C1 segment of cervical spinal cord (tissue), 14 donors: ENCODE measurements at places on chromosomes 6 and 20.
A peak's percentile ranks its signal among the peaks of the same experiment; 100 is the strongest.

DNA sequence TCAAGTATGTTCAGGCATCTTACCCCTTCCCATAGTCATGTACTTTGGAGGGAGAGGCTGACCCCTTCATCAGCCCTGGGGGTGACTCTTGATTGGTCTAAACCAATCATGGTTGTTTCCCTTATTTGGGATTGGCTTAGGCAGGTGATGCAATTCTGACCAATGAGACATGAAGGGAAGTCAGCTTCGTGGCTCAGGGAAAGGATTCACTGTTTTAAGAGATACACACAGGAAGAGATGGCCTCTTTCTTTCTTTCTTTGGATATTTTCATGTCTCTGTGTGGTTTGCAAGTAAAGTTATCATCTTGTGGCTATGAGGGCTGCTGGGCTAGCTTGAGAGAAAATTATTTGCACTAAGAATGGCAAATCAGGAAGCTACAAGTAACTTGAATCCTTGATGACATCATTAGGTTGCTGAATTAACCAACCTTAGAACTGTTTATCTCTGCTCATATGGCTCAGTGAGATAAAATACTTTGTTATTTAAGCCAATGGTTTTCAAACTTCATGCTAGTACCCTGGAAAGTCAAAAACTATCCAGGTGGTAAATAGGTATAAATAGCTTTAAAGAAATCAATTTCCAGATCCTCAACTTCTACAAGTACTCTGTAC, 144.2 kb upstream of the CENPW start:
- DNase-seq, result no peak

- no peak for DNase-seq
Observed at GRCh38 chr6:13710552-13711323, 897 bp downstream of the RANBP9 start.

DNA sequence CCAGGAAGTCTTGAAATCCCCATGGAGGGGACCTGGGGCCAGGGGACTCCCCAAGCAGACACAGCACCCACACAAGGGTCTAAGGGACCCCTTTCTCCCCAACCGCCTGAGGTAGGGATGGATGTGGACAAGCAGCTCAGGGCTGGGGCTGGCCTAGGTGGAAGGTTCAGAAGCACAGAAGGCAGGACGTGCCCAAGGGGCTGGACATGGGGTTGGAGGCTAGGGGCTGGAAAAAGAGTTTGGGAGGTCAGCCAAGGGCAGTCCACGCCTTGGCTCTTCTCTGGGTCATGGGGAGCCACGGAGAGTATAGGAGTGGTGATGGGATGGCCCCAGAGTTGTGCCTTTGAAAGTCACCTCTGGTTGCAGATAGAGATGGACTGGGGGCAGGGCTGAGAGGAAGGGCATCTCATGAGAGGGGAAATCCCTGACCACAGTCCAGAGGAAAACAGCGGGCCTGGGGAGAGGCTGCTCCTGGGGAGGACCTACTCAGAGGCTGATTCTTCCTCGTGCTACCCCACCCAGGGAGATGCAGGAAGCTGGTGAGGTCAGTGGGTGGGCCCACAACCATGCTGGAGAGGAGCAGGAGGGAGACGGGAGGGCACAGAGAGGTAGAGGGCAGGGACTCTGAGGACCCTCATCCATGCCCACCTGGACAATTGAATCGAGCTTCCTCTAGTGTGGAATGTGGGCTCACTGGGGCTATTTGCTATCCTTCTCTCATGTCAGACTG, 2.5 kb upstream of the HSPA12B start:
- no peak for DNase-seq

GRCh38 chr20:41261790-41262717, 55.5 kb downstream of the ZHX3 start:
- DNase-seq, result no peak

- DNase-seq, result no peak
Observed at GRCh38 chr20:4193069-4193452, 177.7 kb upstream of the RNF24 start.

DNA sequence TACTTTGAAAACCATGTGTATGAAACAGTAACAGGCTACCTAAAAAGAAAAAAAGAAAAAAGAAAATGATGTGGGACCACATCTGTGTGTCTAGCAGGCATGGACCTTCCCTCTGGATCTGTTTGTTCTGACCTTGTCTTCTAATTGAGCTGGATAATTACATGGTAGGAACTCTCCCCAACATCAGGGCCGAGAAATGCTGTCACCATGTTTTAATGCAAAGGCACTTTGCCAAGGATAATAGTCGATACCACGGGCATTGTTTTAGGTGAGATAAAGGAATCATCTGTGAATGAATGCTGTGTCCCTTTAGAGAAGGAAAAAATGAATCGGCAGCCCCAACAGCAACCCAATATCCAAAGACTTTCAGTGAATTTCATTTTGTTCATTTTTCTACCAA, 149.1 kb downstream of the ZDHHC14 start:
- no peak for DNase-seq

- DNase-seq, result no peak
Observed at GRCh38 chr6:165806126-165806810, 143.2 kb upstream of the PDE10A start.

GRCh38 chr6:64330694-64331307, 695.2 kb downstream of the PHF3 start:
- peak; percentile 41 for DNase-seq

DNA sequence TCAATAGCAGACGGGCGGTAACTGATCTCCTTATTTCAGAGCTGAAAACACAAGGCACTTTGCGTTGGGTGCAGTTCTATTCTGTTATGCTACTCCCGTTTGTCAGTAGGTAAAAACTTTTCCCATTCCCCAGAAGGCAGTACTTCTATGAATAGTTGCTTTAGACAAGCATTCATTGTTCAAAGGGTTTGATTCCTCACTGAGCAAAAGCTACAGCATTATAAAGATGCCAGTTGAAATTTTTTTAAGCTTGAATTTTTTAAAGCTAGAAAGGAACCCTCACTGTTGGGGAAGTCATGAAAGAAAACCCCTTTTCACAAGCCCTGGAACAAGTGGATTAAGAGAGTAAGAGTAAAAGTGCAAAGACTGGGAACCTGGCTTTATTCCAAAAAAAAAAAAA, 42.3 kb downstream of the FUT9 start:
- no peak for DNase-seq

DNA sequence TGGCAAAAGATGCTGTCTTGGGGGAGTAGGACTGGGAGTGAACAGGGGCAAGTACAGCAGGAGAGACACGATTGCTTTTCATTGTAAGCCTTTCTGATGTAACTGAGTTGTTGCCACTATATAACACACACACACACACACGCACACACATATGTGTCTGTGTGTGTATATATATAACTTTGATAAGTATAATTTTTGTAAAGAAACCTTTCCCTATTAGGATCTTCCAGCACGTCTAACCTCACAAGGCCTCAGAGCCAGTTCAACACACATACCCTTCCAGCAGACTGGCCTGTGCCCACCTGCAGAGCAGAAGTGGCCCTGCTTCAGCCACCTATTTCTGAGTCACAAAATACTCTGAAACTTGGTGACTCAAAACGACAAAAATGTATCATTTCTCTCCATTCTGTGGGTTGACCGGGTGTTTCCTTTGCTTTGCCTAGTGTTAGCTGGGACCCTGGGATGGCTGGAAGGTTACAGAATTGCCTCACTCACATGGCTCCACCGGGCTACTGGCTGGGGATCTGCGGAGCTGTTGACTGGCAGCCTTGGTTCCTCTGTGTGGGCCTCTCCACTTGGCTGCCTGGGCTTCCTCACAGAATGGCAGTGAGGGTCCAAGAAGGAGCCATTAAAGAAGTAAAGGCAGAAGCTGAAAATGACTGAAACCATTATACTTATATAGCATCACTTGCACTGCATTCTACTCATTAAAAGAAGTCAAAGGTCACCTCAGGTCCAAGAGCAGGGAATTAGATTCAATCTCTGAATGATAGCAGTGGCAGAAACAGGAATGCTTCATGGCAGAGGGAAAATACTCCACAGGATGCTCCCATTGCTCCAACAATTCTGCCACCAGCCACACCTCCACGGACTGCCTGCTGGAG, 126.4 kb downstream of the BANF2 start:
- DNase-seq, result no peak

GRCh38 chr20:63957690-63958441, 1.6 kb upstream of the UCKL1 start:
- no peak for DNase-seq

DNA sequence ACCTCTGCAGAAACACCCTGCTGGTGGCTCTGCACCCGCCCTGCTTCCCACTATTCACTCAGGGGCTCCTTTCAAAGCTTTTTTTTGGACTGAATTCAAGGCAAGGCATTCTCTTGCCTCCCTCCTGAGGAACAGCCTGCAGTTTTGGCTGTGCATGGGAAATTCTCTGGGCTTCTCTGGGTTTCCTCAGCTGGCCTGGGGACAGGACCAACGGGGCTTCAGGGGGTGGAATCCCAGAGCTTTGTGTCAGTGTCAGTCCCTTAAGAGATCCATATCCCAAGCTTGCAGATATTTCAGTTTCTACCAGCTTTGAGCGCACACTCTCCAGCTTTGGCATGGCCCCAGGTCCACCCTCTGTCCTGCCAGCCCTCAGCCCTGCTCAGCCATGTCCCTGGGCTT, 2.0 kb downstream of the SCRT2 start:
- peak; percentile 34 for DNase-seq
